ENCODE measurements at places on chromosomes 2 and 18.

- DNase-seq: no peak
Observed at GRCh38 chr2:14132386-14132785, 500.1 kb upstream of the LRATD1 start.

GRCh38 chr2:235832941-235833340 lies 335.2 kb downstream of the GBX2 start:
- no peak for DNase-seq

DNA sequence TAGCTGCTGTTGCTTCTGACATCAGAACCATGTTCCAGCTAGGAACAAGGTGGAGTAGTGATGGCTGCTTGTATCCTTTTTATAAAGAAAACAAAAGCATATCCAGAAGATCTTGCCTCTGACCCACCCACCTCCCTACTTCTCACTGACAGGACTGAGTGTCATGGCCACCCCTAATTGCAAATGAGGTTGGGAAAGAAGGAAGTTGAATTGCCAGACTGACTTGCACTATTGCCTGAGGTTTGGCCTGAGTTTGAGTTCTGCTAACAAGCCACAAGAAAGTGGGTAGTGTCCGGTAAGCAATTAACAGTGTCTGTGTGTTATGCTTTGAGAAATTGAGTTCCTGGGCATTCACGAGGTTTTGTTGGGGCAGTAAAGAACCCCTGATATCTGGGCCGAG lies 22.8 kb downstream of the SGPP2 start:
- no peak for DNase-seq

DNA sequence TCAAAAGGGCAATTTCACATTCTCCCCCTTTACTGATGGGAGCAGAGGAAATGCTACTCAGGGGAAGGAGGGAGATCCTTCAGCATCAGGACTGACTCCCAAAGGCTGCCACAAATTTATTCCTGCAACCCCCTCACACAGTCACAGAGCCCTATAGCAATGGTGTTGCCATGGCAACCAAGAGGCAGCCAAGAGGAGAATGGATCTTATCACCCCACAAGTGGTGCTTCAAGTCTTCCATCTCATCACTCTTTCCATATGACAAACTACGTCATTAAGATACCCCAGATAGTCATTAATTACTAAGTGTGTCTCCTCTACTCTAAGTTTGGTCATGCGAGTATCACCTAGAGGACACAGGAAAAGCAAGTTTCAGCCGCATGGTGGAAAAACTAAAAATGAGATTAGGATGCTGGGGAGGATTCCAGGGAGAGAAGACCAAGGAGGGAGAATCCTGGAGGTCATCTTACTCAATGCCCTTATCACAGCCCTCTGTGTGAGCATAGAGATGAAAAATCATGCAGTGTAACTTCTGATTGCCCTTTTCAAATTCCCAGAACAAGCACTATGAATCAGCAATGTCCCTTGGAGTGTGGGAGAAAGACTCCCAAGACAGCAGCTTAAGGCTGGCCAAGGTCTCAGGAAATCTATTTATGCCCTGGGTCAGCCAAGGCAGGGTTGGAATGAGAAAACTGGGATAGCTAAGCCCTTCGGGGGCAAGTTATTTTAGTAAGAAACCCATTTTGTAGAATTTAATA lies 885.7 kb upstream of the KLHL29 start:
- no peak for DNase-seq

DNA sequence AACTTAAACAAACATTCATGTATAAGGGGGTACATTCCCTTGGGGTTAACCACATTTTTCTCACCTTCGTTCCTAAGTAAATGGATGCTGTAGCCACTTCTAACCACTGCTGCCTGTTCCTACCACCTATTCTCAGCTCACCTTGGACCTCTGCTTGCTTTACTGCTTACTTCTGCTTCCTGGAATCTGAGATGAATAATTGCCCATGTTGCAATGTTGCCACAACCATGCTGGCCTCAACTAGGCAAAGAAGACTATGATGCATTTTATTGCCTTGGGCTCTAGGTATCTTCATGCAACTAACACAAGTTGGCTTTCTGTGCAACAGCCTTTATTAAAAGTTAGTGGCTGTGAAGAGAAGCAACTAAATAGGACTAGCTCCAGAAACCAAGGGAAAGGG lies 106.3 kb upstream of the TCF4 start:
- DNase-seq: no peak

DNA sequence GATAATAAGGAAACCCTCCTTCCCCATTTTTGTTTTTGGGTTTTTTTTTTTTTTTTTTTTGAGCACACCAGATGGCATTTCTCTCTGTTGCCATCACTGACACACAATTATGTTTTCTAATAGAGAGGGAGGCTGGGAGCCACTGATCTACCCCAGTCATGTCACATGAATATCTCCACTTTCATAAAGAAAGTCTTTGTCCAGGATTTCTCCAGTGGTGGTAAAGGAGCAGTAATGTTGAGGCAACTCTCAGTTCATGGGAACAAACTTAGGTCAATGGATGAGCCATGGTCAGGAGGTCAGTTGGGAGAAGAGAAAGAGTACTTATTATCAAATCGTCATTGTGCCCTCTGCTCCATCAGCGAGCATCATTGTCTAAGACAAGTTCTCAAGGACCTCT lies 603.7 kb downstream of the ARHGAP15 start:
- DNase-seq: no peak

DNA sequence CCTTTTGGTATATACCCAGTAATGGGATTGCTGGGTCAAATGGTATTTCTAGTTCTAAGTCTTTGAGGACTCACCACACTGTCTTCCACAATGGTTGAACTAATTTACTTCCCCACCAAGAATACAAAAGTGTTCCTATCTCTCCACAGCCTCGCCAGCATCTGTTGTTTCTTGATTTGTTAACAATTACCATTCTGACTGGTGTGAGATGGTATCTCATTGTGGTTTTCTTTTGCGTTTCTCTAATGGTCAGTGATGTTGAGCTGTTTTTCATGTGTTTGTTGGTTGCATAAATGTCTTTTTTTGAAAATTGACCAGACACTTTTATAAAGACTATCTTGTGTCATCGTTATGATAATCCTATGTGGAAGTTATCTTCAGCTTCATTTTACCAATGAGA lies 16.0 kb upstream of the ATP8B1 start:
- DNase-seq: no peak

DNA sequence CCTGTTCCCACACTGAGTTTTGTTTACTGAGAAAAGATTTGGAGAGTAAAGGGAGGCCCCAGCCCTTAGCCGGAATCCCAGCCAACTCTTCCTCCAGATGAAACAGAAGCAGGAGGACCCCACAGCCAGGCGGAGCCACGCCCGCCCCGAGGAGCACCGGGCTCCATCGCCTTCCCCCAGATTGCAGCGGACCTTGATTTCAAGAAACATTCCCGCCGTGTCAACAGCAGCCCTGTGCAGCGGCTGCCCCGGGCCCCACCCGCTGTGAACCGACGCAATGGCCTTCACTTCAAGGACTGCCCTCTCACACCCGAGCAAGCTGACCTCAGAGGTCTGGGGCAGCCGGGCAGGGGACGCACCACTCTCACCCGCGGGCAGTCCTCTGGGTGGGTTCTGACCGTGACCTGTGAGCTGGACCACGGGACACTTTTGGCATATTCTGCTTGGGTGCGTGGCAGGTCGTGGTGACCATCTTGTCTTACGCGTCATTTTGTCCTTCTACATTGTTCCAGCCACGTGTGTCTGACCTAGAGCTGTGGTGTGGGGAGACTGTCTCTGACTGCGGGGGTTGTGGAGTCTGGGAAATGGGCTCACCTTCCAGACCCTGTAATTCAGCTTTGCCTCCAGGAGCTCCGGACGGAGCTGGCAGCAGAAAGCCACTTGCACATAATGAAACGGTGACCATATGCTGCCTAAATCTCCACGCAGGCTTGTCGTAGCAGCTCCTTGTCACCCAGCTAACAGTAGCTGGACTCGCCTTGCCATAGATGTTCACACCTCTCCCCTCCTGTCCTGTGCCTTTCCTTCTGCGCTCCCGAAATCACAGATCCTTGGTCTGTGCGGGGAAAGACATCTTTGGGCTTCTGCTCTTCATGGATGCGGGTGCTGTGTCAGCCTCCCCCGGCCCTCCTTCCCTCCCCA lies 32.0 kb upstream of the INHBB start:
- DNase-seq: no peak

DNA sequence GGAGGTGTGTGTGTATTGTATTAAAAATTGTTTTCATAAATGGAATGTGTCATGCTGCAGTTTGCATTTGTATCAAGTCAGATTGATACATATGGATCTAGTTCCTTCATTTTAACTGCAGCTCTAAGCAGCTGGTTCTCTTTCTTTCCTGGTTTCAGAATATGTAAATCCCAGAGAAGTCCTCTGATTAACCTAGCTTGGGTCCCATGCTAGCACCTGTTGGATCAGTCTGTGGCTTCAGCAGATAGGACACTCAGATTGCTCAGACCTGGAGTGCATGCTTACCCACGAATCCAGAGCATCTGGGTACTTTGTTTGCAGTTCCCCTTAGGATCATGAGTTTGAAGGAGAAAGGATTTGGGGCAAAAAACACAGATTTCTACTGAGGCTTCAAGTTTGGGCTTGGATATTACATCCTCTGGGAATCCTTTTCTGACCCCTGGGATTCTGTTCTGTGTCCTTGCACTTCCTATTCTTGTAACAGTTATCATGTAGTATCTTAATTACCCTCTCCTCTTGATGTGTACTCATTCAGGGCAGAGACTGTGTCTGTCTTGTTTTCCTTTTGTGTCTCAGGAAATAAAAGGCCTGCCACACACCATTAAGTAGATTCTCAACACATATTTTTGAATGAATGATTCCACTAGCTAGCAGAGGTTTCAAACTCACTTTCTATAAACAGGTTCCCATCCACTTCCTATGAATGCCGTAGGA lies 142.1 kb downstream of the PHLPP1 start:
- no peak for DNase-seq

- no peak for DNase-seq
Observed at GRCh38 chr2:64781711-64782390, 128.1 kb upstream of the SERTAD2 start.

GRCh38 chr18:35432565-35433001 lies 55.4 kb upstream of the ZNF396 start:
- DNase-seq: no peak

DNA sequence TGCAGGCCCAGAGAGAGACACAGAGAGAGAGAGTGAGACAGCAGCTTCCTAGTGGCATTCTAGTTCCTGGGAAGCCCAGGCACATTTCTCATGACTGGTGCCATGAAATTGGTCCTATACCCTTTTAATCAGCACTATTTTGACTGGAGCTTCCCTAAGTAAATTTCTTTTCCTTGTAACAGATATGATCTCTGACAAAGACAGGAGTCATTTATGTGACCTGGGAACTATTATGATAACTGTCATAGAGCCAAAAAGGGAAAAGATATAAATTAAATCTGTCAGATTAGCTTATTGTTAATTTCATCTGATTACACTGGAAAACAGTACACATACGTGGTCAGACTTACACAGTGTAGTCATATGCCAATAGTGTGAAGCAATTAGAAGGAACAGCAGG lies 161.3 kb upstream of the HNRNPA3 start:
- no peak for DNase-seq

DNA sequence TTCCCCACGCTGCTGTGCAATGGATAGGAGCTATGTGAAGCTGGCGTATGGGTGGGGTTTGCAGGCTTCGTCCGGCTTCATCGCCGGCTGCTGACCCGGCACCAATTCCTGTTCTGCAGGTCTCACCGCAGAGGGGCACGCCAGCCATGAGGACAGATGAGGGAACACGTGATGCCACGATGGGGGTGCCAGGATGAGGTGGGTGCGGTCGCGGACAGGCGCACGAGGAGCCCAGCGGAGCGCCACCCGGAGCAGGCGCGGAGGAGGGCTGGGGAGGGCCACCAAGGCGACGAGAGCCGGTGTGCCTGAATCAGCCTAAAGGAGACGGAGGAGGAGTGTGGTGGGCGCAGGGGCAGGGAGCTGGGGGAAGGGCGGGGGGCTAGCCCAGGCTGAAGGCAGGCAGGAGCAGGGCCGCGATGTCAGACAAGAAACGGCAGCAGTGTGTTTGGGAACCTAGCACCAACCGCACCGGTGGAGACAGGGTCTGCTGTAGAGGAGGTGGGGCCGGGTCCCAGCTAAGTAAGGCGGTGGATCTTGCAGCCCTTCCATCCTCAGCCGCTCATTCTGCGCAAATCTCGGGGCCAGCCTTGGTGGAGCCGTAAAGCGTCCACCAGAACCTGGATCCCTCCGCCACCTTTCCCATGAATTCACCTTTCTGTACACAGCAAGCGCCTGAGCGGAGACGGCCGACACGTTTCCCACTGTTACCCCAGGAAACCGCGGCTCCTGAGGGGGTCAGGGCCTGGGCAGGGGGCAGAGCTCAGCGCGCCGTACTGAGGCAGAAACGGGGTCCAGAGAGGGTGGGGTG lies 17.0 kb upstream of the CD8A start:
- DNase-seq: no peak

DNA sequence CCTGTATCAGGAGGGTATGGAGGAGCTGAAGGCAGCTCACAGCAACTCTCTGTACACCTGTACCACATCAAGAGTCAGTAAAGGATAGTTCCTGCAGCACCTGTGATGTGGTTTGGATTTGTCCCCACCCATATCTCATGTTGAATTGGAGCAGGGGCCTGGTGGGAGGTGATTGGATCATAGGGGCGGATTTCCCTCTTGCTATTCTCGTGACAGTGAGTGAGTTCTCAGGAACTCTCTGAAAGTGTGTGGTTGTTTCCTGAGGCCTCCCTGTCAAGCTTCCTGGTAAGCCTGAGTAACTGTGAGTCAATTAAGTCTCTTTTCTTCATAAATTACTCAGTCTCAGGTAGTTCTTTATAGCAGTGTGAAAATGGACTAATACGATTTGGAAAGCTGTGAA lies 28.9 kb downstream of the OSBPL1A start:
- DNase-seq: peak; percentile 11

DNA sequence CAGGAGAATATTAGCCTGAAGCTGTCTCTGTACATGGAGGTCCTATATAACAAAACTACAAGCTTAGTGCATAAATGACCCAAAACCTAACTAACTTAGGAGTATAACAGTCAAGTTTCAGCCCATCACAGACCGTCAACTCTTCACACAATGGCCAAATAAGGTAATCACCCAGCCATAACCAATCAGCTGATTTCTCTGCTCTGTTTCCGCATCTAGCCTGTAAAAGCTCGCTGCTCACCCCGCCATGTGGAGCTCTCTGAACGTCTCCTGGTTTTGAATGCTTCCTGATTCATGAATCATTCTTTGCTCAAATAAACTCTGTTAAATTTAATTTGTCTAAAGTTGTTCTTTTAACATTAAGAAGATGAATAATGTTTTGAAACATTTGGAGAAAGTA lies 593.6 kb downstream of the TMX3 start:
- no peak for DNase-seq

- DNase-seq: no peak
Observed at GRCh38 chr2:133780099-133780996, 212.1 kb upstream of the NCKAP5 start.

DNA sequence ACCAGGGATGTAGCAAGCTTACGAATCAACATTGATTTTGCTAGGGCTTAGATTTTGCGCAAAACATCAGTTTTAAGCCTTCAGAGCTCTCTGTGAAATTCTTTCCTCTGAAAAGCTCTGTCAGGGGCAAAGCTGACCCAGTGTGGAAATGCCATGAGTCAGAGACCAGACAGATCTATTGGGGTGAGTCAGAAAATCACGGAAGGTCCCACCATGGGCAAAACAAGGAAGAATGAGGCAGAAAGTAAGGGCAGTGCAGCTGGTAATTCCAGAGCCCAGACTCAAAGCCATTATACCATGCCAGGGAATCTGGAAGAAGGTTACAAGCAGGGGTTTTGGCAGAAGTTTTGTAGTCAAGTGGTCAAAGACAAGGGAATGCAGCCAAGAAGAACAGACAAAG lies 256.6 kb upstream of the CTAGE1 start:
- DNase-seq: no peak

GRCh38 chr18:78364388-78364960 lies 615.1 kb upstream of the SALL3 start:
- no peak for DNase-seq

Measured in CD4-positive, alpha-beta T cell (primary cell).